ENCODE measurements at places on chromosomes 5 and 9. TPM values are rescaled to one million over a fixed set of nuclear protein-coding genes. Genes with fewer than 3 reads are reported as not detected.

Gene CLIC3
- total RNA-seq, result 0.57 TPM

Gene SH3GL2
- total RNA-seq, result 0.38 TPM

Gene ACSL6
- total RNA-seq, result 0.18 TPM

Gene STKLD1
- total RNA-seq, result 1.4 TPM

Gene TXNDC8
- total RNA-seq, result not detected

Gene NDST1
- total RNA-seq, result 139 TPM

- no peak overlapping the region for H3K4me3 ChIP-seq
- DNase-seq, result no peak
- no peaks in the 10 kb centered on the region for H3K27me3 ChIP-seq
- no peaks in the 10 kb centered on the region for H3K36me3 ChIP-seq
- no peaks in the 10 kb centered on the region for H3K4me1 ChIP-seq
These were observed 132.1 kb downstream of the PCSK1 start for GRCh38 chr5:96300976-96301375.

GRCh38 chr5:10213316-10213715 lies 36.4 kb downstream of the ATPSCKMT start:
- H3K4me3 ChIP-seq, result no peak overlapping the region
- H3K36me3 ChIP-seq, result no peaks in the 10 kb centered on the region
- H3K27me3 ChIP-seq, result no peaks in the 10 kb centered on the region
- DNase-seq, result no peak

GRCh38 chr9:96449523-96449844 lies 485 bp upstream of the HABP4 start:
- H3K36me3 ChIP-seq, result no peaks in the 10 kb centered on the region
- no peak for DNase-seq
- H3K27me3 ChIP-seq, result no peaks in the 10 kb centered on the region

DNA sequence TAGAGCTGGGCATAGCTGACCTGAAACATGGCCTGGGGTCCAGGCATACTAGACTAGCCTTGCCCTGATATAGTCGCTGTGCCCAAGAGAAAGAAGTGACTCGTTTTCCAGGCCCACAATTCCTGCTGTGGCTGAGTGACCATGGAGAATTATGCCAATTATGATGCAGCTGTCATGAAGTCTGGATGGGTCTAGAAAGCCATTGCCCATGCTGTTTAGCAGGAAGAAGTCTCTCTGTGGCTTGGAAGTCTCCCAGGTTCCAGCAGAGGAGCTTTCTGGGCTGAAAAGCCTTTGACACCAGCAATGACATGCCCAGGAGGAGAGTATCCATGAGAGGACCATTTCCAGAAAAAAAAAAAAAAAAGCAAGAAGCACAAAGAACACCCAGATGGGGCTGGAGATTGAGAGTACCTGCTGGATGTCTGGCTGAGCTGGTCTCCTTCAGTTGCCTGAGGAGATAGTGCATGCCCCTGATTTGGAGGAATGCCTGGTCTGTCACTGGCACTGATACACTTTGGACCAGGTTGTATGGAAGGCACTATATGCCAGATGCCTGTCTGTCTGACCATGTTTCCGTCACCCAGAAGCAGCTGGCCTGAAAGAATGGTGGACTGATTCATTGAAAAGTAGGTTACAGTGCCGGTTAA lies 128.0 kb upstream of the EPB41L4A start:
- no peak overlapping the region for H3K4me3 ChIP-seq
- no peaks in the 10 kb centered on the region for H3K27me3 ChIP-seq
- DNase-seq, result no peak
- H3K36me3 ChIP-seq, result no peaks in the 10 kb centered on the region

DNA sequence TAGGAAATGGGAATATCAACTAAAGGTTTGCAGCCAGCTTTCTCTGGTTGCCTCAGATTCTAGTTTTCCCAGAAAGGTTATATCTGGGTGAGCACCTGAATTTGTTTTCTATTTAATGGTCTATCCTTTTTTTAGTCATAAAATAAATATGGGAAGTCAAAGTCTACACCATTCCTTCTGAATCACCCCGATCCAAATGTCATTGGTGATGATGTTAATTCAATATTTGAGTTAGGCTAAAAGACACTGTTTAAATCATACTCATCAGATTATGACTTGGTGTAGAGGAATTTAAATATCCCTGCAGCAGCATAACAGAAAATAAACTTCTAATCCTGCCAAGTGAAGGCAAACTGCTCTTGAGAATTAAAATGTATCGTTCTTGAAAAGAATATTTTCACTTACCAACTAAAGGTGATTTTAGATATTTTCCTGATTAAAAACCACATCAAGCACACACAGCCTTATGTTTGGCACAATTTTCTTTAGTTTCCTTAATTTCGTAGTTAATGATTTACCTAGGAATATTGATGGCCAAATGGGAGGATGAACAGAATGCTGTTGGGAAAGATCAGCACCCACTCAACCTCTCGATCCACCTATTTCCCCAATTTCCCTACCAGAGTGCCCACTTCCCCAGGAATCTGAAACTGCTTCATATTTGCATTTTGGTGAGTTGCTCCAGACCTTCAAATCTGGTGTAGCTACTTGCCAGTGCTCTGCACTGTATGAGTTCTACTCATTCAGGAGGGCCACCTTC lies 103.1 kb upstream of the TSLP start:
- DNase-seq, result no peak
- H3K36me3 ChIP-seq, result no peaks in the 10 kb centered on the region
- no peaks in the 10 kb centered on the region for H3K27me3 ChIP-seq
- H3K27ac ChIP-seq, result no peak overlapping the region
- H3K4me1 ChIP-seq, result no peaks in the 10 kb centered on the region
- H3K4me3 ChIP-seq, result no peak overlapping the region

GRCh38 chr9:137150617-137151457 lies 11.9 kb downstream of the GRIN1 start:
- no peaks in the 10 kb centered on the region for H3K36me3 ChIP-seq
- no peak overlapping the region for H3K27ac ChIP-seq
- no peak for DNase-seq
- H3K27me3 ChIP-seq, result no peaks in the 10 kb centered on the region
- H3K4me3 ChIP-seq, result no peak overlapping the region

DNA sequence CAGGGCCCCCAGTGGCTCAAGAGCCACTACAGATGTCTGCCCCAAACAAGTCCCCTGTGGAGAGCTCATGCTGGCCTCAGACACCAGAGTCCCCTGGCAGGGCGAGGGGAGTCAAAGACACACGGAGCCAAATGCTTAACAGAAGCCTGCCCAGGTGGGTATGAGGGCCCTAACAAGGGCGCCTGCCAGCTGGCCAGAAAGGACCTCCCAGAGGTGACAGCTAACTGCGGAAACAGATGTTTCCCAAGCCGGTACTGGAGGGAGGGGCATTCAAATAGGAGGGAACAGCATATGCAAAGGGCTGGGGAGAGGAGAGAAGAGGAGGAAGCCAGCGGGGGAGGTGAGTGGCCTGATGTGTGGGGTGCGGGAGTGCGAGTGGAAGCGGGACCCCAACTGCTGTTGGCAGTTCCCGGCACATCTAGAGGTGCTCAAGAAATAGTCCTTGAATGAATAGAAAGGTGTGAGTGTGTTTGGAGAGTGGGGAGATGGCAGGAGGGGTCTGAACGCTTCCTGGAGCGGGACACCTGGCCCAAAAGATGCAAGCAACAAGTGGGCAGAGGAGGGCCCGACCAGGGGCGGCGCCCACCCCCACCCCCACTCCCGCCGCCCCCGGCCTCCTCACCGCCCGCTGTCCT lies 824 bp downstream of the MXD3 start:
- peaks cover 3% of the 10 kb centered on the region for H3K4me1 ChIP-seq
- no peak overlapping the region for H3K4me3 ChIP-seq
- no peaks in the 10 kb centered on the region for H3K27me3 ChIP-seq
- DNase-seq, result no peak
- H3K36me3 ChIP-seq, result no peaks in the 10 kb centered on the region

- no peak overlapping the region for H3K4me3 ChIP-seq
- H3K36me3 ChIP-seq, result no peaks in the 10 kb centered on the region
- H3K27me3 ChIP-seq, result no peaks in the 10 kb centered on the region
- no peaks in the 10 kb centered on the region for H3K4me1 ChIP-seq
These were observed 64.1 kb upstream of the RAD23B start for GRCh38 chr9:107218829-107219485.

DNA sequence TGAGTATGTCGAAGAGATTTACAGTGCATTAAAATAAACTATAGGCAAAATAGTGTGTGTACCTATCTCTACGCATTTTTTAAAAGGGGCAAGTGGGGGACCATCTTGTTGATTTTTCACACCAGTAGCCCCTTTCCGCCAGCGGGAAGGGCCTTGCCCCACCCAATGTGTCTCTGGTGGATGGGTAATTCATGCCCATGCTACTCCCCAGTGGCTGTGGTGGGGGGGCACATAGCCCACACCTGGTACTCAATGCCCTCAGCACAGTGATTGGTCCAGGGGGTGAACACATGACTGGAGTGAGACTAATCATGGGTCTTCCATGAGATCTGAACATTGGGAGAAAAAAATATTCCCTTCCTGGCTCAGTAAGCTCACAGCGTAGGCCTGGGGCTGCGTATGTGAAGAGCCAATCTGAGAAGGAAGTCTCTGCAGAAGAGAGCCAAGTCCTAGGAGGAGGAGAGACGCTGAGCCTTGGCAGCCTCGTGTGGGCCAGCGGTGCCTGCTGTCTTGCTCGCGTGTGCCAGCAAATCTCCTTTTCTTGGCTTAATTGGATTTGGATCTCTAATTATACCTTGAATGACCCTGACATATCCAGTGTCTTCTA lies 103.4 kb downstream of the ADAMTS2 start:
- peaks cover 3% of the 10 kb centered on the region for H3K4me1 ChIP-seq
- H3K4me3 ChIP-seq, result no peak overlapping the region
- H3K27ac ChIP-seq, result no peak overlapping the region
- H3K27me3 ChIP-seq, result no peaks in the 10 kb centered on the region
- DNase-seq, result peak; percentile 9

DNA sequence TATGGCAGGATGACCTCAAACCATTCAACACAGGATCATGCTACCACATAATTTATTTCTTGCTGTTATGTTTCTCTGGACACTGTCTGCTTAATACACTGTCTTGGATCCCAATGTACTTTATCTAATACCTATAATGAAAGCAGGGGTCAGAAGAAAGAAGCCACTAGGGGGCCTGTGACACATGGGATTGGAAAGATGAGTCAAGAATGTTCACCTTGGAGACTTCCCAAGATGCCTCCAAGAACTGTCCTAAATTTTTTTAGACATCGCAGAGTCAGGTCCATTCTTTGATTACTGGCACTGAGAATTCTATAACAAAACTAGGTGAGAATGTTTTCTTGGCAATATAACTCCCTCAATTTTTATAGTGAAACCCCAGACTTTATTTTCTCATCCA lies 305.8 kb upstream of the SMARCA2 start:
- H3K36me3 ChIP-seq, result no peaks in the 10 kb centered on the region
- H3K4me3 ChIP-seq, result no peak overlapping the region
- no peaks in the 10 kb centered on the region for H3K4me1 ChIP-seq

DNA sequence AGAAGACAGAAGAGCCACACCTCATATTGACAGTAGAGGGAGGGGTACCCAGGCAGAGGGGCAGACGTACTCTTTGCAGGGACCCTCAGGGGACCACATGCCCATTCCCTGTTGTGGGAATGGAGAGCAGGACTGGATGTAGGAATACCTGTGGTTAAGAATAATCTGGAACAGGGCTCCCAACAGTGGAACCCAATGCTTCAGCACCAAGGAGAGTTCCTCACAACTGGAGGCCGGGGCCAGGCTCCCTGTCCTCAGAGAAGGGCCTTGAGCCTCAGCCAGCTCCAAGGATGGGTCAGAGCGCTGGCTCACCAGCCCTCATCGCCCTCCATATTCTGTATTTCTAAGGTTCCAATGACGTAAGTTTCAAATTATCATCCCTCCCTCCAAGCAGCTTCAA lies 7.4 kb upstream of the SHC3 start:
- H3K4me1 ChIP-seq, result no peaks in the 10 kb centered on the region
- H3K27ac ChIP-seq, result no peak overlapping the region
- DNase-seq, result no peak
- H3K4me3 ChIP-seq, result no peak overlapping the region

DNA sequence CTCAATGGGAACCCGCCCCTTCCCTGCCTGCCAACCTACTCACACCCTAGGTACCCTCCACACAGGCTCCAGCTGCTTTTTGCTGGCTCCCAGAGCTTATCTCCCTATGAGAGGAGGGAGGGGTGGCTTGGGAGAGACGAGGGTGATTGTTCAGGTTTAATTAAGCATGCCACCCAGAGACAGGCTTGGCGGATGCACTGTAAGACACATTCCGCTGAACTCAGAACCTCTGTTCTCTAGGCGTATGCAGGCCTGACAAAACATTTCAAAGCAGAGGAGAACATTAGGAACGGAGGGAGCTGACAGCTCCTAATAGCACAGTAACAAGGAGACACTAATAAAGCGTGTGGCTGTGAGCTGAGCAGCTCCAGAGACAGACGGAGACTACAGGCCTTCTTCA lies 80.1 kb downstream of the TRIM32 start:
- H3K27me3 ChIP-seq, result no peaks in the 10 kb centered on the region
- no peaks in the 10 kb centered on the region for H3K36me3 ChIP-seq
- DNase-seq, result no peak
- H3K4me1 ChIP-seq, result no peaks in the 10 kb centered on the region
- no peak overlapping the region for H3K4me3 ChIP-seq

GRCh38 chr9:72365525-72366256 lies 683 bp upstream of the ZFAND5 start:
- no peaks in the 10 kb centered on the region for H3K4me1 ChIP-seq
- H3K4me3 ChIP-seq, result peak overlapping the region; percentile 46
- H3K27ac ChIP-seq, result peak overlapping the region; percentile 100
- no peaks in the 10 kb centered on the region for H3K36me3 ChIP-seq
- peak; percentile 88 for DNase-seq

GRCh38 chr9:133115604-133116345 lies 5.3 kb downstream of the RALGDS start:
- DNase-seq, result no peak
- no peak overlapping the region for H3K27ac ChIP-seq
- no peaks in the 10 kb centered on the region for H3K36me3 ChIP-seq
- no peaks in the 10 kb centered on the region for H3K27me3 ChIP-seq
- H3K4me1 ChIP-seq, result peaks cover 42% of the 10 kb centered on the region
- no peak overlapping the region for H3K4me3 ChIP-seq

DNA sequence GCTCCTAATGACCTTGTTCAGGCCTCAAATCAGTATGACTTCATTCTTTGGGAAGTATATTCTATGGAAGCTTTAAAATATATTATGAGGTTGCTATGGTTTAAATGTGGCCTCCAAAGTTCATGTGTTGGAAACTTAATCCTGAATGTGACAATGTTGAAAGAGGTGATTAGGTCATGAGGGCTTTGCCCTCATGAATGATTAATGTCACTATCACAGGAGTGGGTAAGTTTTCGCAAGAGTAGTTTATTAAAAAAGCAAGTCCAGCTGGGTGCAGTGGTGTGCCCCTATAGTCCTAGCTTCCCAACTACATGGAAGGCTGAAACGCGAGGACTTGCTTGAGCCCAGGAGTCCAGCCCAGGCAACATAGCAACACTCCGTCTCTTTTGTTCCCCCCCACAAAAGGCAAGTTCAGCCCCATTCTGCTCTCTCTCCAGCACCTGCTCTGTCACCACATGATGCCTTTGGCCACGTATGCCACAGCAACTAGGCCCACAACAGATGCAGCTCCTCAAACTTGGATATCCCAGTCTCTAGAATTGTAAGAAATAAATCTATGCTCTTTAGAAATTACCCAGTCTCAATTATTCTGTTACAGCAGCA lies 105.3 kb downstream of the SIL1 start:
- peaks cover 3% of the 10 kb centered on the region for H3K4me1 ChIP-seq
- no peaks in the 10 kb centered on the region for H3K36me3 ChIP-seq
- H3K27ac ChIP-seq, result no peak overlapping the region
- DNase-seq, result no peak
- no peak overlapping the region for H3K4me3 ChIP-seq

- H3K27ac ChIP-seq, result no peak overlapping the region
- no peaks in the 10 kb centered on the region for H3K4me1 ChIP-seq
- DNase-seq, result no peak
- H3K36me3 ChIP-seq, result no peaks in the 10 kb centered on the region
These were observed 327.8 kb downstream of the TMEM167A start for GRCh38 chr5:82749461-82749820.

- no peak for DNase-seq
- peaks cover 15% of the 10 kb centered on the region for H3K4me1 ChIP-seq
- H3K27ac ChIP-seq, result no peak overlapping the region
- no peak overlapping the region for H3K4me3 ChIP-seq
- H3K27me3 ChIP-seq, result no peaks in the 10 kb centered on the region
These were observed 69.3 kb downstream of the KIAA1958 start for GRCh38 chr9:112555844-112556482.

Data from ovary (tissue), 10 donors.